Suppressor macrophage treated with lipopolysaccharide for 1 hour (primary cell): ENCODE measurements at places on chromosomes 6 and 20.

- DNase-seq, result no peak
Measured at GRCh38 chr20:12673352-12673751, 335.4 kb upstream of the SPTLC3 start.

- DNase-seq, result no peak
Measured at GRCh38 chr6:143271024-143271423, 179.5 kb downstream of the ADAT2 start.

- no peak for DNase-seq
Measured at GRCh38 chr6:56246541-56246880, 869 bp downstream of the COL21A1 start.

GRCh38 chr6:168964138-168964835 lies 289.4 kb downstream of the THBS2 start:
- no peak for DNase-seq

DNA sequence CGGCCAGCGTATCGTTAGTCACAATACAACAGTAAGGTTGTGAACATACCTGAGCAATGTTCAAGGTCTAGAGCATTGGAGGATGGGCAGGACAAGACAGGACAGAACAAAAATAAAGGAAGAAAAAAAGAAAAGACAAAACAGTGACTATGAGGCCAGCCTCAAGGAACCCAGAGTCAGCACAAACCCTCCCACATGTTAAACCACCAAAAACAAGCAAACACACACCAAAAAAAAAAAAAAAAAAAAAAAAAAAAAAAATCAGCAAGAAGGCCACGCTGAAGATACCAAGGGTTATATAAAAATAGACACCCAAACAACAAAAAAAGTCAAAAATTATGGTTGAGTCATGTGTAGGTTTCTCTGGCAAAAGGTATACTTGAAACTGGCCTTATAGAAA lies 12.8 kb downstream of the MED23 start:
- DNase-seq, result no peak

GRCh38 chr6:136567688-136568087 lies 17.5 kb upstream of the MAP7 start:
- no peak for DNase-seq

GRCh38 chr6:105482227-105482844 lies 79.5 kb upstream of the PREP start:
- no peak for DNase-seq

DNA sequence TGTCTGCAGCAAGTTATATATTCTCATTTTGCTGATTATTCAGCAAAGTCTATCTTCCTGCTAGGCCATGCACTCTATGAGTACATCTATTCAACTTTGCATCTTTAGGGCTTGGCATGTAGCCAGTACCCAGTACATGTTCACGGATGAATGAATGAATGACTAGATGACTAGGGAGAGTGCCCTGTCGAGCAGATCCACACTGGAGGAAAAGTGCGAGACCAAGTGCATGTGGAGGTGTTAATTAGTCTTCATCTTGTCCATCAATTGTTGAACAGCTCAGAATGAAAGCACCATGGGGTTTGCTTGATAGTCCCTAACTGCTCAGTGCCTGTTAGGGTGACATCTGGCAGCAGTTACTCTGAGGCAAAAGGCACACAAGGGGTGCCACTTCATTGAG lies 30.4 kb downstream of the TM9SF4 start:
- no peak for DNase-seq

- DNase-seq, result peak; percentile 91
Measured at GRCh38 chr20:38167851-38168760, 3.0 kb upstream of the TGM2 start.

GRCh38 chr20:39282619-39283092 lies 320.5 kb downstream of the DHX35 start:
- no peak for DNase-seq

DNA sequence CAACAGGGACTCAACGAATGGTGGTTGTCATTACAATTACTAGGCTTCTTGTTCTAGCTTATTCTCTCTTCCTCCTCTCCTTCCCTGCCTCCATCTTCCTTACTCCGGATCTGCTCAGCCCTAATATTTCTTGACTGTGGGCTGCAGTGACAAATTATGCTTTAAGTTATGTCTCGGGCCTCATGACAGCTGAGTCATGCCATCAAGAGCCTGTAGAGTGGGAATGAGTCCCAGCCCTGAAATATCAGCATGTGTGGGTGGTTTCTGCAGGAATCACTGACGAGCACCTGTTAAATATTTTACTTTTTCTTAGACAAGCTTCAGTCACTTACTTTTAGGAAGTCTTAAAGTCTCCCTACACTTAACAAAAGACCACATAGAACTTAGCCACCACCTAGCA lies 83.1 kb upstream of the CBLN4 start:
- no peak for DNase-seq

- DNase-seq, result no peak
Measured at GRCh38 chr6:12537389-12537788, 179.2 kb upstream of the PHACTR1 start.

GRCh38 chr6:19836799-19837510 lies at the start of gene ID4:
ID4 (plus strand) TSS chr6:19837370; CDS start chr6:19837755, 385 bp downstream.
- peak; percentile 4 for DNase-seq

DNA sequence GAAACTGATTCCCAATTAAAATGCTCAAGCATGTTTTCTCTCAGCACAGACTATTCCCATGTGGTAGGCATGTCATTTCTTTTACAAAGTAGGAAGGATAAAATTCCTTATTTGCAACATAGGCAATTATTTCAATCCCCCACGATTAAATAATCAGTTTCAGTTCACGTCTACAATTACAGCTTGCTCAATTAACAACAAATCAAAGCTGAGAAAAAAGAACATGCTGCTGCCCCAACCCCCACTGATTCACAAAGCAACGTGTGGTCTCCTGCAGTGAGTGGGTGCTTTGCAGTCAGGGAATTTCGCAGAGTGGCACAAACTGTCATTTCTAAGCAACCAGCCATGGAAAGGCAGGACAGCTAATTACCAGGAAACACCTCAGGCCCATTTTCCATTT lies 17.0 kb downstream of the RNASET2 start:
- no peak for DNase-seq

- DNase-seq, result no peak
Measured at GRCh38 chr20:63471981-63472831, at the start of gene KCNQ2. KCNQ2 (minus strand) TSS chr20:63472655; CDS start chr20:63472463, 192 bp downstream.

GRCh38 chr6:57265755-57266221 lies 43.7 kb upstream of the RAB23 start:
- no peak for DNase-seq

GRCh38 chr6:131215219-131215618 lies 80.0 kb downstream of the AKAP7 start:
- no peak for DNase-seq

DNA sequence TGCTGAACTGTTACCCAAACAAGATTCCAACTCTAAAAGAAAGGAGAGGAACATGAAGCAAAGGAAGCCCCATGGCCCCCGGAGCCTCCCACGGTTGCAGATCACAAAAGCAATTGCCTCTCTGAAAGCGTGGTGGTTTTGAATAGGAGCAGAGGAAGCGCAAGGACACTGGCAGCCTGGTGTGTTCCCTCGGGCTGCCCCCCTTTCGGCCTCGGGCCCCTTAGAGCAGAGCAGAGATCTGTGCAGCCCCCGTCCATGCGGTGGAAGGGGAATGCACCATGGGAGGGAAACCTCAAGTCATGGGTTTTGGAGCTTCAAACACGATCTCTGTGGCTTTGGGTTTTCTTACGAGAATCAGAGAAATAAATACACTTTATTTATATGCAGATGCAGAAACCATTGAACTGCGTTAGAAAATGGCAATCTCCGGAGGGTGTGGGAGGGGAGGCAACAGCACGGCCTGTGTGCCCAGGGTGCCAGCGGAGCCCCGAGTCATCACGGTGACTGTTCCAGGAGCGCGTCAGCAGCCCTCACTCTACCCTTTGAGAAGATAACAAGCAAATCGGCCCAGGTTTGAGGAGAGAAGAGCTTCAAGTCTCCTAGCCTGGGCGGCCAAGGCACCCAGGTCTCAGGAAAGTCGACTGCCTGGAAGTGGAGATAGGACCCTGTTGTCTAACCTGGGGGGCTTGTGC lies 20.5 kb downstream of the FOXF2 start:
- DNase-seq, result no peak

- no peak for DNase-seq
Measured at GRCh38 chr20:5400164-5400762, 83.5 kb upstream of the PROKR2 start.

GRCh38 chr6:37288247-37288646 lies 30.3 kb upstream of the TMEM217 start:
- no peak for DNase-seq

- no peak for DNase-seq
Measured at GRCh38 chr6:31187780-31188194, 17.3 kb upstream of the POU5F1 start.

DNA sequence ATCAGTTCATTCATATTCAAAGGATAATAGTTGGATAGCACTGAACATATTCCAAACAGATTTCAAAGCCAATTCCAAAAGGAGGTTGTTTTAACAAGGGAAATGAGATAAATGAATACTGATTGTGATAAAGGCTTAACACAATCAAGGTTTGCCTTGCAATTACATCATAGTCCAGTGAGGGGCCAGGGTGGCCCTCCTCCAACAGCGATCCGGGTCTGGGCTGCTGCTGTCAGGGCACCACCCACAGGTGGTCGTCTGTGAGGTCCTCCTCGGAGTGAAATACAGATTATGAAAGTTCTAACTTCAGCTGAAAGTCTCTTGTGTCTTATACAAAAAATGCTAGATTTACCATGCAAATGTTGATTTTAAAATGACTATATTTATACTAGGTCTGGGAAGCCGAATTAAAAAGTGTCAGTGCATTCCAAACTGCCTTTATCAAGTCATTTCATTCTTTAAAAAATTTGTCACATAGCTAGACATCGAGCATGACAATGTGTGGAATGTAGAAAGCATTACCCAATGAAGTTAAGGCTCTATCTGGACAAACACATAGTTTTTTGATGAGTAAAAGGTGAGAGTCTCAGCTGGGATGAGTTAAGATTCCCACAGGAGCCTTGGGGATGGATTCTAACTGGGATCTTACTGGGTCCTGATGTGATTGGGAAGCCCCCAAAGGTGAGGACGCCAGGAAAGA lies 65.9 kb upstream of the SLC22A23 start:
- no peak for DNase-seq

GRCh38 chr6:142387997-142388815 lies 86.4 kb downstream of the ADGRG6 start:
- peak; percentile 54 for DNase-seq

DNA sequence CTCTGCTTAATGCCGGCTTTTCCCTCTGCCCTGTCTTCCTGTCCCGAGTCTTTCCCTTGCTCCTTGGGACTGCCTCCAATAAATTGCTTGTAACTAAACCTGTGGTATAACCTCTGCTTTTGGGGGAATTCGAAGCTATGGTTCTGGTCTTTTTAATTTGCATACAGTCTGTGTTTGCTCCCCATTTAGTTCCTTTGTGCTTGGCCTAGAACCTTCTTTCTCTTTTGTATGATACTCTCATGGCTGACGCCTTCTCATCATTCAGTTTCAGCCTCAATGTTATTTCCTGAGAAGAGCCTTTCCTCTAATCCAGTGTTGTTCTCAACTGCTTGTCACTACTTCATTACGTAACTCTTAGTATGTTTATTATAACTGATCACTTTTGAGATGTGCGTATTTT lies 248.0 kb downstream of the PHF3 start:
- DNase-seq, result no peak

- no peak for DNase-seq
Measured at GRCh38 chr20:51121901-51122412, 99.0 kb upstream of the KCNG1 start.

DNA sequence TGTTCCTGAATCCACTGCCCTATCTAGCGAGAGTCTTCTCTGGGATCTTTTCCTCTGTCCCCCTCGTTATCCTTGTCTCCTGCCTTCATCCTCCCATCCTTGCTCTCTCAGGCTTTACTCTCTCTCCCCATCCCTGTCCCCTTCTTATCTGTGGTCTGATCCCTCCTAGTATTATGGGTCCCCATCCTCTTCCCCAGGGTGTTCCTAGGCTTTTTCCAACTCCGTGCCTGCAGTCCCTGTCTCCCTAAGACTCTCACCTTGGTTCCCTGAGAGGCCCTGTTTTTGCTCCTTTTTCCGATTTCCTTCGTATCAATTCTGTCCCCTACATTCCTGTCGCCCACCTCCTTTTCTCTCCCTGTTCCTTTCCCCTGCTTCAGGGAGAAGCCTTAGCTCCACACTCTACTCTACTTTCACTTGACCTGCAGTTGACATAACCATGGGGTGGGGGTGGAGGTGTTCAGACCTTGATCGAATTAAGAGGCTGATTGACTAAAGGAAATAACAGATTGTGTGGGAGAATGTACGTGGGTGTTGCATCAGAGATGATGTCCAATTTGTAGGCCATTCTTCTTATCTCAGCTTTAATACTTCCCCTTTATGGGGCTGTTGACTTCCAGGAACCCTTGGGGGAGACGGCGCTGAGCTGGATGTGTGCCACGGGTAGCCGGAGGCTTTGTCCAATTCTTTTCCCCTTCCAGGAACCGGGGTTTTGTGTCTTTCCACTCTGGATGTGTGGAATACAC lies 905 bp downstream of the PPARD start:
- DNase-seq, result peak; percentile 77

DNA sequence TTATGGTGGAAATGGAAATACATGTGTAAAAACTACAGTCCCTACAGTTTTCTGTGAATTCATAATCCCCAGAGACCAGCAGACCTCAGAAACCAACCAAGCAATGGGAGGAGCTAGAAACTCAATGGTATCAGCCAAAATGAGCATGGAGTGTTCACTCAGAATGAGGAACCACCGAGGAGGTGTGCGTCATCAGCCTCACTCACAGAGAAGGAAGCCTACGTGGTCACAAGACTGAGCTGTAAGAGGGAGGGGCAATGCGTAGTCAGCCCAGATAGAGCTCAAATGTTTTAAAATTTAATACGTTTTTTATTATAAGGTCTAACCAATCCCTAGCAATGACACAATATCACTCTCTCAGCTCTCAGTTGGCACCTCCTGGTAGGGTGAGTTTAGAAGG lies 17.4 kb downstream of the MYLK4 start:
- DNase-seq, result peak; percentile 99

- DNase-seq, result peak; percentile 72
Measured at GRCh38 chr6:56851541-56852259, 103.2 kb upstream of the BEND6 start.

DNA sequence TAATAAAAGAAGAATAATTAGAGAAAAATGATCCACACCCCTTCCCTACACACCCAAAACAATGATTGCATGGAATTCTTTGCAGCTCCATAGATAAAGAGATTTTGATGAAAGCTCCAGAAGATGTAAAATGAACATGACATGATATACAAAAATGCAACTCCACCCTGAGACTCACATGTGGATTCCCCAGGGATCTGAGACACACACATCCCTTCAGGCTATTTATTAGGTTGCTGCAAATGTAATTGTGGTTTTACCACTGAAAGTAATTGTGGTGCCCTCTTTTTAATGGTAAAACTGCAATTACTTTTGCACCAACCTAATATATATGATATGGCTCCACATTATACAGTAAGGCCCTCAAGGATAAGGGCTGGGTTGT lies 40.4 kb upstream of the TBC1D7 start:
- DNase-seq, result no peak

- DNase-seq, result no peak
Measured at GRCh38 chr20:2261046-2261485, 34.7 kb upstream of the TGM3 start.
